ENCODE measurements at places on chromosomes 5 and 9. TPM values are rescaled to one million over a fixed set of nuclear protein-coding genes. Genes with fewer than 3 reads are reported as not detected.
A peak's percentile ranks its signal among the peaks of the same experiment; 100 is the strongest.

Gene GLRA1
- not detected for total RNA-seq

Gene CTXN3
- total RNA-seq = not detected

Gene CCDC152
- total RNA-seq = 2.3 TPM

Gene LECT2
- not detected for total RNA-seq

Gene SEMA5A
- 19.7 TPM for total RNA-seq

Gene PTPN3
- 6.8 TPM for total RNA-seq

Gene GTF3C4
- total RNA-seq = 9.2 TPM

DNA sequence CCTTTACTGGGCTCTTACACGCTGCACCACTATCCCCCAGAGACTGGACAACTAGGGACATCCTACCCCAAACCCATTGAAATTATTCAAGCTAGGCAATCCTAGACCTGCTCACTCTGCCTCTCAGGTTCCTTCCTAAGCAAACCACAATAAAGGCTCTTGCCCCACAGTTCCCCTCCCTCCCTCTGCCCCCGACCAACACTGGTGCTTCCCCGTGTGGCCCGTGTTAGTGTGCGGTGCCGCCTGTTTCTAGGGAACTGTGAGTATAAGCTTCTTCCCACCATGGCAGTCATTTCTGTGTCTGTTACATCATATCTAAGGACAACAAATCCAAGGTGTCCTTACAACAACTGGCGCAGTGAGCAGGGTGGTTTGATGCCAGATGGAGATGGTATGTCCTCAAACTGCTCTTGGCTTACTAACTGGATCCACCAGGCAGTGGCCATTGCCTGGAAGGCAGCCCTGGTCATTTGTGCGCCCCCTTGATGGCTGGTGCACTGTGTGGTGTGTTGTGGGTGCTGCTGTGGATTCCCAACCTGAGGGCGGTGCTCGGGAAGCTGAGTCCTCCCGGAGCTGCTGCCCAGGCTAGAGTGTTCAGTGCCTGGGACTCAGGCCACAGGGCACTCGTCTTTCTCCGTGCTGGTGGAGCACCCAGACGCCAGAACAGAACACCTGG, 8.4 kb upstream of the MXD3 start:
- no peak for DNase-seq

DNA sequence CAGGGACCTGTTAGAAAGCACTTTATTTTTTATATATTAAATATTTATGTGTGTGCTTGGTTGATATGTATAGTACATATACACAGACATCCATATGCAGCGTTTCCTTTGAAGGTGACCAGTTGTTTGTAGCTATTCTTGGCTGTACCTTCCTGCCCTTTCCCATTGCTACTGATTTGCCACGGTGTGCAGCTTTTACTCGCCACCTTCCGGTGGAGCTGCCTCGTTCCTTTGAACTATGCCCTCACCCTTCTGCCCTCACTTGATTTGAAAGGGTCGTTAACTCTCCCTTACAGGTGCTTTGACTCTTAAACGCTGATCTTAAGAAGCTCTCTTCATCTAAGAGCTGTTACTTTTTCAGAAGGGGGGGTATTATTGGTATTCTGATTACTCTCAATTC, 20.5 kb downstream of the RGMB start:
- no peak for DNase-seq

- DNase-seq = no peak
These were observed 123.3 kb upstream of the SLIT3 start for GRCh38 chr5:169424279-169424655.

DNA sequence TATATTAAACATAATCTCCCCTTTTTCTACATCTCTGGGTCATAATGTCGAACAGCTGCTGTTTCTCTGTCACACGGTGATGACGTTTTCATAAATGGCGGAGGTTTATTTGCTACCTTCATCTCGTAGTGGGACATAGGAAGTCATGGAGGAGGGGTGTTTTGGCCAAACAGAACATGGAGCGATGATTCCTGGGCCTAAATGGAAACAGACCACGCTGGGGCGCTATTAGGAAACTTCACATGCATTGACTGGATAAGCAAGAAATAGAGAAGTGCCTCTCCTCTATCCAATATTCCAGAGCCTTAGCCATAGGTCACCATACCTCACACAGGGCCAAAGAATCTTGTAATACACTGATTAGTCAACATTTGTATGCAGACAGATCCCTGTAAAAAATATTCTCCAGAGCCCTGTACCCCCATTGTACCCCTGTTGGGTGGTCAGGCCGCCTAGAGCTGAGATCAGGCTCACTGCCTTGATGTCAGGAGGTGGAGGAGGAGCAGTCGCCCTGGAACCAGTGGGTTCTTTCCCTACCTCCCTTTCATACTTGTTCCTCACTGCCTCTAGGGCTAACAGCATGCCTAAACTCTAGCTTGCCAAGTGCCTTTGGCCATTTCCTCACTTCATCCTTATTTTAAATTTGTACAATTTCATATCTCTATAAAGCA, 77.8 kb upstream of the SPIN1 start:
- no peak for DNase-seq

GRCh38 chr9:8627976-8628679, 828.5 kb upstream of the DMAC1 start:
- no peak for DNase-seq

GRCh38 chr5:1698589-1699316, 100.9 kb downstream of the MRPL36 start:
- DNase-seq = no peak

DNA sequence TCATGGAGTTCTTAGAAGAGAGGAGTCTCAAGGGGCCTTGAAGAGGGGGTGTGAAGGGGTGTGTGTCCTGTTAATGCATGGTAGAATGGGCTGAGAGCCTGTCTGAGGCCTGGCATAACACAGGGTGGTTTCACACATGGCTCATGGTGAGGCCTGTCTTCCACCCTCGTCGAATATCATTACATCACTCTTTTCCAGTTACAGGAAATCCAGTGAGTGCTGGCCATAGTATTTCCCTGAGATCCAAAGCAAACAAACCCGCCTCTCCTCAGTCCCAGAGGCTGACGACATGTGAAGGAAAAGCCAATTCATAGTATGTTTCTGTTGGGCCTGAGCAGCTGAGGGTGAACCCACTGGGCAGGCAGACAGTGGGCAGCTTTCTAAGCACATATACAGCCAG, 159.4 kb upstream of the NR3C1 start:
- peak; percentile 50 for DNase-seq
